ENCODE measurements at places on chromosomes 5 and 9.

DNA sequence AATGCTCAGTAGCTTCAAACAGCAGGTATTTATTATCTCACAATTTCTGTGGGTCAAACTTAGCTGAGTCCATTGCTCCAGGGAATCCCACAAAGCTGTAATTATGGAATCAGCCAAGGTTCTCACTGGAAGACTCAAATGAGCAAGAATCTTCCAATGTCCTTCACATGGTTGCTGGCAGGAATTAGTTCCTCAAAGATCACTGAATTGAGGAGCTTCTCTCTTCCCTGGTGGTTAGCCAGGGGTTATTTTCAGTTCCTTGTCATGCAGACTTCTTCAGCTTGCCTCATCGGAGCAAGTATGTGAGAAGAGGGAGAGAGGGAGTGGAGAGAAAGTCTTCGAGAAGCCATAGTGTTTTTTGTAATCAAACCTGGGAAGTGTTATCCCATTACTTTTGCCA, 2331.9 kb downstream of the MAT2B start:
- DNase-seq = no peak

DNA sequence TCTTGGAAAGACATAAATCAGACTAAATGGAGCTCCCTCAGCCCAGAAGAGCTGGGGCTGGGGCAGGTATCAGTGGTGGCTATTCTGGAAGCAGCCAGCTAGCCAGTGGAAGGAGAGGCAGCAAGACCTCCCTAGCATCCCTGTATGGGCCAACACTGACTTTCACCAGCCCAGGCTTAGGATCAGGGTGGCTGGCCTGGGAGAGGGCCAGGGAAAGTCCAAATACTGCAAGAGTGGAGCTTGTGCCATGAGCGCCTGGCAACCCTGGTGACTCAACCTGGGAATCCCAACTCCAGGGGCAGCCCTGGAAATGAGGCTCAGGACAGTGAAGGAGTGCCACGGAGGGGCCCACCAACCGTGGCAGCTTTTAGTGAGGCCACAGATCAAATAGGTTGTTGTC, 7.6 kb upstream of the IRF1 start:
- DNase-seq = no peak

GRCh38 chr5:90015584-90016018, 394.0 kb downstream of the CETN3 start:
- no peak for DNase-seq

DNA sequence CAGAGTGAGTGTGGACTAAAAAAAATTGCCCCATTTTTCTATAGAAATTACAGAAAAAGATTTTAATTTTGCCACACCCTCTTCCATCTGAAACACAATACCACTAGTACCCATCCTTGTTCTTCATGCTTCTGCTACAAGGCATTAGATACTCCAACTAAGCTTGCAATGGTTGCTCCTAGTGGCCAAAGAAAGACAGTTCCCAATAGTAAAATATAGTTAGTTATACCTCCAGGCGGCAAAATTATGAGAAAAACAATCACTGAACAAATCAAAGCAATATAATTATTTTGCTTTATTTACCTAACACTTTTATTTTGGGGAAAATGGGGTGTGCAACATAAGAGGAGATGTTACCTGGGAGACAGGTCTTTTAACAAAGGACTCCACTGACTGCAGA, 101.2 kb downstream of the RAPGEF6 start:
- DNase-seq = no peak

DNA sequence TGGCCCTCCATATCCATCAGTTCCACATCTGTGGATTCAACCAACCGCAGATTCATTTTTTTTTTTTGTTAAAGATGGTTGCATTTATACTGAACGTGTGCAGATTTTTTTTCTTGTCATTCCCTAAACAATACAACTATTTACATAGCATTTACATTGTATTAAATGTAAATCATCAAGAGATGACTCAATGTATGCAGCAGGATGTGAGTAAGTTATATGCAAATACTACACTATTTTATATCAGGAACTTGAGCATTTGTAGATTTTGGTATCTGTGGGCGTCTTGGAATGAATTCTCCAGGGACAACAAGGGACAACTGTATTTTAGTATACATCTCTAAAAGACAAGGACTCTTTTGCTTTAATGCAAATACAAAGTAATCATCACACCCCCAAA, 299.2 kb upstream of the ZNF608 start:
- DNase-seq = no peak

- DNase-seq = no peak
These were observed 140.2 kb downstream of the EMB start for GRCh38 chr5:50300878-50301277.

DNA sequence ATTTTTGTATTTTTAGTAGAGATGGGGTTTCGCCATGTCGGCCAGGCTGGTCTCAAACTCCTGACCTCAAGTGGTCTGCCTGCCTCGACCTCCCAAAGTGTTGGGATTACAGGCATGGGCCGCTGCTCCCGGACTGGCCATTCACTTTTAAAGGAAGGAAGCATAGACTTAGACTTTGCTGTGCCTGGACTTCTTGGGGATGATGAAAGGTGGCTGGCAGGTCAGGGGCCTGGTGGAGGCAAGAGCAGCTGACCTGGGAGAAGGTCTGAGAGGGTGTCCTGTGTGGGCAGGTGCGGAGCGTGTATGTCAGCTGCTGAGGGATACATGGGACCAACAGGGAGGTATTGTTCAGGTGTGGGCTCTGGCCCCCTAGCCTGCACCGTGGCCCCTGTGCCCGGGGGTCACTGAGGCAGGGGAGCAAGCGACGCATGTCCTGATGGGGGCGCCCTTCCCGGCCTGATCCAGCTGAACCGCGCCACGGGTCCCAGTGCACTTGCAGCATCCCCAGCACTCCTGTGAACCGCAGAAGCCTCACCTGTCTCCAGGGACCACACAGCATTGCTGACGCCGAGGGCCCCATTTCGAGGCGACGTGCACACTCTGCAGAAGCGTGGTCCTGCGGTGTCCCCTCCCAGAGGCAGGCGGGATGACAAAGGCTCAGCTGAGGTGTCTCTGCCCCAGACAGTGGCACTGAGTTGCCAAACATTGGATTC, 23.1 kb downstream of the NDUFS6 start:
- no peak for DNase-seq

DNA sequence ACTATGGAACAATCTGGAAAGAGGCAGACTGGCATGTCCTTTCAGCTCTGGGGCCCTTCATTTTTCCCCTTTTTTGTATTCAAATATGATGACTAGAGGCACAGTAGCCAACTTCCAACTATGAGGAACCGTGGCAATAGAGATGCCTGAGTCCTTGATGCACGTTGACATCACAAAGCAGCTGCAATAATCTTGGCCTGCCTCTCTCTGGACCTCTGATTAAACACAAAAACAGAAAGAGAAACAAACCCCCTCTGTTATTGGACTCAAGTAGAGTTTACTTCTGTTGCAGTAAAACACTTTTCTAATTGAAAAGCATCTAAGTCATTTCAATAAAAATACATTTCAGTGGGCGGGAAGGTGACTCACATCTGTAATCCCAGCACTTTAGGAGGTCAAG, 122.2 kb upstream of the GRAMD2B start:
- DNase-seq = no peak

Data from activated gamma-delta T cell (primary cell).